GM23338 (cell line): ENCODE measurements at places on chromosomes 12 and 14.

DNA sequence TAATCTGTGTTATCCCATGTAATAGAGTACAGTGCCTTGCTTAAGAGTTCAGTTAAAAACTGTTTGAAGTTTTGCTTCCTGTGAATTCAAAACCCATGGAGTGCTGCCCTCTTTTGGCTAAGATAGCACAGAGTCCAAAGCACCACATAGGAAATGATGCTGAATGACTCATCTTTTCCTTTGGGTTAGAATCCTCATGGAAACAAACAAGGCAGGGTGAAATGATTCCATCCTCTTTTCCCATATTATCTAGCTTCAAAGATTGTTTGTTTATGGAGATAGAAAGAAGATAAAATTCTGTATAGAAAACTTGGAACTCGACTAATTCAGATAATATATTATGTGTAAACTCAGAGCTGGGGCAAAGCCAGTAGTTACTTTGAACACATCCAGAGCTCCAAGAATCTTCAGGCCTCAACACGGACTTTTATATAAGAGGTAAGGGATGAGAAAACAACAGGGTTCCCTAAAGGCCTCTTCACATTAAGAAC is 87.4 kb downstream of the OTOGL start:
- H3K4me3 ChIP-seq, result no peak overlapping the region
- peak; percentile 92 for DNase-seq
- peak overlapping the region; percentile 45; the same call in 1 of the 2 replicates for H3K27ac ChIP-seq
- no peaks in the 10 kb centered on the region for H3K36me3 ChIP-seq
- no peaks in the 10 kb centered on the region for H3K27me3 ChIP-seq

DNA sequence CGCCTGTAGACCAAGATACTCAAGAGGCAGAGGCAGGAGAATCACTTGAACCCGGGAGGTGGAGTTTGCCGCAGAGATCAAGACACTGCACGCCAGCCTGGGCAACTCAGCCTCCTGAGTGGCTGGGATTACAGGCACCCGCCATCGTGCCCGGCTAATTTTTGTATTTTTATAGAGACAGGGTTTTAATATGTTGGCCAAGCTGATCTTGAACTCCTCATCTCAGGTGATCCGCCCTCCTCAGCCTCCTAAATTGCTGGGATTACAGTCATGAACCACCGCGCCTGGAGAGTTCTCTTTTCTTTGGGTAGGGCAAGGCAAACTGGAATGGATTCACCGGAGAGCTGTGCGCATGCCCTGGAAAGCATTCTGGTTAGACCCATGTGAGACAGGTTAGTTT is 179.3 kb upstream of the ALG10B start:
- DNase-seq, result no peak
- H3K4me1 ChIP-seq, result no peaks in the 10 kb centered on the region
- no peaks in the 10 kb centered on the region for H3K36me3 ChIP-seq
- no peak overlapping the region for H3K27ac ChIP-seq
- no peaks in the 10 kb centered on the region for H3K27me3 ChIP-seq
- H3K4me3 ChIP-seq, result no peak overlapping the region

DNA sequence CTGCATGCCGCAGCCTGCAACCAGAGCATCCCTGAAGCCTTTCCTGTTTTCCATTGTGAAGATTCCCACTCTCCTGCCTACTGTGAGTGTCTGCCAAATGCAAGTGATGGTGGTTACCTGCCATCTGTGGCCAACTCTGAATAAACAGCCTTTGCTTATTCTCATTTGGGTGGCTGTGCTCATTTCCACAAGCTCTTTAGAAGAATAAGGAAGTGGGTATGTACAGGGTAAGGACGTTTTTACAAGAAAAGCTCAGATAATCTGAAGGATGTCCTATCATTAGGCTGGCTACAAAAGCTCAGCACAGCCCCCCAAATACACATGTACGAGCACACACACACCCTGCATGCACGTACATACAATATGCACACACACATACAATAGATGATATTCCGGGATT is 7.3 kb upstream of the RNASE1 start:
- H3K4me1 ChIP-seq, result peaks cover 11% of the 10 kb centered on the region
- H3K27me3 ChIP-seq, result no peaks in the 10 kb centered on the region
- DNase-seq, result no peak

GRCh38 chr12:106867651-106868050 is 88.1 kb upstream of the TMEM263 start:
- no peaks in the 10 kb centered on the region for H3K27me3 ChIP-seq
- H3K4me3 ChIP-seq, result no peak overlapping the region
- H3K4me1 ChIP-seq, result peaks cover 15% of the 10 kb centered on the region
- DNase-seq, result no peak
- H3K36me3 ChIP-seq, result no peaks in the 10 kb centered on the region

- no peaks in the 10 kb centered on the region for H3K4me1 ChIP-seq
- no peaks in the 10 kb centered on the region for H3K27me3 ChIP-seq
- no peak overlapping the region for H3K27ac ChIP-seq
- H3K4me3 ChIP-seq, result no peak overlapping the region
- DNase-seq, result no peak
Observed at GRCh38 chr12:1348606-1349005, 245.8 kb downstream of the FBXL14 start.

GRCh38 chr12:91964501-91964900 is 181.1 kb downstream of the BTG1 start:
- no peak for DNase-seq
- H3K27me3 ChIP-seq, result no peaks in the 10 kb centered on the region
- H3K4me1 ChIP-seq, result no peaks in the 10 kb centered on the region

- no peaks in the 10 kb centered on the region for H3K27me3 ChIP-seq
- no peak for DNase-seq
- H3K27ac ChIP-seq, result no peak overlapping the region
- H3K4me1 ChIP-seq, result no peaks in the 10 kb centered on the region
- H3K4me3 ChIP-seq, result no peak overlapping the region
- H3K36me3 ChIP-seq, result no peaks in the 10 kb centered on the region
Observed at GRCh38 chr14:25953532-25954139, 644.2 kb downstream of the NOVA1 start.

GRCh38 chr14:39722547-39723273 is 290.5 kb upstream of the FBXO33 start:
- no peaks in the 10 kb centered on the region for H3K27me3 ChIP-seq
- no peak overlapping the region for H3K27ac ChIP-seq
- no peak for DNase-seq
- no peaks in the 10 kb centered on the region for H3K4me1 ChIP-seq
- H3K36me3 ChIP-seq, result no peaks in the 10 kb centered on the region

DNA sequence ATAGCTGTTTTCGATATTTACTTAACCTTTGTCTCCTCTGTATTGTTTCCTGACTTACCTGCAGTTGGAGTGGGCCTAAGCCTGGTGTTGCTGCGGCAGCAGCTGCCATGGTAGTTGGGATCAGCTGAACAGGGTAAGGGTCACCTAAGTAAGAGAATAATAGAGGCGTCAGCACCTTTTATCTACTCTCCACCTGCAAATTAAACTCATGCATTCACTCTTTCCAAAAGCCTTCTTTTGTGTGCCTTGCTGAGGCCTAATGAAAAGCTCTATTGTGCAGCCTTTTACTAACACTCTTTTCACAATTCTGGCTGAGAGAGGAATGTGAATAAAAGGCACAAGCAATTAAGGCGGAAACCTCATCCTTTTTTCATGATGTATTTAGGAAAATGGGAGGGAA is 308.7 kb downstream of the SOX5 start:
- peak; percentile 76 for DNase-seq
- peak overlapping the region; percentile 88 for H3K27ac ChIP-seq
- H3K27me3 ChIP-seq, result no peaks in the 10 kb centered on the region
- peaks cover 38% of the 10 kb centered on the region for H3K4me1 ChIP-seq

DNA sequence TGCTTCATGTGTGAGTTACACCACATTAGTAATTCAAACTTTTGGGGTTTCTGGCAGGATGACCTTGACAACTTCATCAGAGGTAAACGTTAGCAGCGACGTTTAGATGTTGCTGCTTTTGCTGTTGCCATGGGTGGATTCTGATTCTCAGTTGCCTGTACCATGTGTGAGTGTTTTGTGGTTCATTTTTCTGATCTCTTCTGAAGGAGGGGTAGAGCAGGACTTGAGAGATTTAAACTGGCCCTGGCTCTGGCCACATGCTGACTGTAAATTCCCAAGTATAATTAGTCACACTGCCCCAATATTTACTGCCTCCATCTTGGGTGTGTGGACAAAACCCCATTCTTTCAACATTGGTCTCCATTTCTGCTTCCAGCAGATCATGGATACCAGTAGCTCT is 110.4 kb downstream of the ETV6 start:
- H3K27me3 ChIP-seq, result no peaks in the 10 kb centered on the region
- no peak overlapping the region for H3K4me3 ChIP-seq
- H3K4me1 ChIP-seq, result peaks cover 25% of the 10 kb centered on the region
- DNase-seq, result no peak
- H3K36me3 ChIP-seq, result no peaks in the 10 kb centered on the region

GRCh38 chr12:73220951-73221350 is 948.8 kb downstream of the TRHDE start:
- DNase-seq, result no peak
- peaks cover 11% of the 10 kb centered on the region for H3K4me1 ChIP-seq
- no peaks in the 10 kb centered on the region for H3K27me3 ChIP-seq
- no peak overlapping the region for H3K27ac ChIP-seq

DNA sequence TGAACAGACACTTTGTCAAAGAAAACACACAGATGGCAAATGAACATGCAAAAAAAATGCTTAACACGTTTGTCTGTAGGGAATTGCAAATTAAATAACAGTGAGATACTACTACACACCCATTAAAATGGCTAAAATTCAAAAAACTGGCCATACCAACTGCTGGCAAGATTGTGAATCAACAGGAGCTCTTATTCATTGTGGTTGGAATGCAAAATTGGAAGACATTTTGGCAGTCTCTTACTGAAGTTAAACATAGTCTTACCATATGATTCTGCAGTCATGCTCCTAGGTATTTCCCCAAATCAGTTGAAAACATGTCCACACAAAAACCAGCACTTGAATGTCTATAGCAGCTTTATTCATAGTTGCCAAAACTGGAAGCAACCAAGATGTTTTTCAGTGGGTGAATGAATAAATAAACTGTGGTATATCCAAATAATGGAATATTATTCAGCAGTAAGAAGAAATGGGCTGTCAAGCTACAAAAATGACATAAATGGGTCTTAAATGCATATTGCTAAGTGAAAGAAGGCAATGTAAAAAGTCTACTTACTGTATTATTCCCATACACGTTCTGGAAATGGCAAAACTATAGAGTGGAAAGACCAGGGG is 91.4 kb downstream of the PLEKHA5 start:
- H3K27me3 ChIP-seq, result no peaks in the 10 kb centered on the region
- peaks cover 17% of the 10 kb centered on the region for H3K4me1 ChIP-seq
- H3K36me3 ChIP-seq, result no peaks in the 10 kb centered on the region
- no peak overlapping the region for H3K4me3 ChIP-seq
- no peak for DNase-seq

GRCh38 chr12:71955970-71956369 is 17.3 kb downstream of the TPH2 start:
- H3K36me3 ChIP-seq, result no peaks in the 10 kb centered on the region
- no peak for DNase-seq
- H3K4me3 ChIP-seq, result no peak overlapping the region
- no peaks in the 10 kb centered on the region for H3K27me3 ChIP-seq
- peaks cover 46% of the 10 kb centered on the region for H3K4me1 ChIP-seq

DNA sequence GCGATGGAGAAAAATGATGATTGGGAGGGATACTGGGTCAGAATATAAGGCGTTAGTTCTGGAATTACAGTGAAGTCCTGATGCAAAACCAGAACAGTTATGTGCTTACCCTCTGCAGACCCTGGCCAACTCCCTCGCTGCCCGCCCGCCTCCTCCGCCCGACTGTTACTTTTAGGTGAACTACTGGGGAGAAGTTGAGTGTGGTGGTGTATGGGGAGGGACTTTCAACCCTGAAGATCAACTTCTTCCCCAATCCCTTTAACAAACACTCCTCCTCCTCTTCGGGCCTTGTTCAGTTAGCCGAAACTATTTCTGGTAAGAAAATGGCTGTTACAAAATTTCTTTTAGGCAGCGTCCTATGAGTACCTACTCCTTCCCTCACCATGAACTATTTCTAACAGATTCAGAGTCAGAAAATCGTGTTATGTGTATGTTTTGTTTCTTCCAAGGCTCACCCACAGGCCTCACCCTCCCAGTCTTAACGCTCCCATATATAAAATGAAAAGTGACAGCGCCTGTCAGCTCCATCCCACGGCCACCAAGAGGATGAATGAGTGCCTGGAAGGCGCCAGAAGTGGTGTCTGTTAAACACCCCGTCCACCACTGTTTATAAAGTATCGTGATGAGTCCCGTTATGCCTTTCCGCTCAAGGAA is 1.3 kb downstream of the FBXO33 start:
- H3K27me3 ChIP-seq, result no peaks in the 10 kb centered on the region
- DNase-seq, result no peak
- H3K4me1 ChIP-seq, result peaks cover 24% of the 10 kb centered on the region
- peak overlapping the region; percentile 75 for H3K4me3 ChIP-seq
- H3K36me3 ChIP-seq, result no peaks in the 10 kb centered on the region

- H3K4me1 ChIP-seq, result peaks cover 8% of the 10 kb centered on the region; the same call in 1 of the 2 replicates
- no peak for DNase-seq
- no peaks in the 10 kb centered on the region for H3K27me3 ChIP-seq
- H3K36me3 ChIP-seq, result no peaks in the 10 kb centered on the region
Observed at GRCh38 chr14:97262336-97262735, 465.2 kb downstream of the VRK1 start.

DNA sequence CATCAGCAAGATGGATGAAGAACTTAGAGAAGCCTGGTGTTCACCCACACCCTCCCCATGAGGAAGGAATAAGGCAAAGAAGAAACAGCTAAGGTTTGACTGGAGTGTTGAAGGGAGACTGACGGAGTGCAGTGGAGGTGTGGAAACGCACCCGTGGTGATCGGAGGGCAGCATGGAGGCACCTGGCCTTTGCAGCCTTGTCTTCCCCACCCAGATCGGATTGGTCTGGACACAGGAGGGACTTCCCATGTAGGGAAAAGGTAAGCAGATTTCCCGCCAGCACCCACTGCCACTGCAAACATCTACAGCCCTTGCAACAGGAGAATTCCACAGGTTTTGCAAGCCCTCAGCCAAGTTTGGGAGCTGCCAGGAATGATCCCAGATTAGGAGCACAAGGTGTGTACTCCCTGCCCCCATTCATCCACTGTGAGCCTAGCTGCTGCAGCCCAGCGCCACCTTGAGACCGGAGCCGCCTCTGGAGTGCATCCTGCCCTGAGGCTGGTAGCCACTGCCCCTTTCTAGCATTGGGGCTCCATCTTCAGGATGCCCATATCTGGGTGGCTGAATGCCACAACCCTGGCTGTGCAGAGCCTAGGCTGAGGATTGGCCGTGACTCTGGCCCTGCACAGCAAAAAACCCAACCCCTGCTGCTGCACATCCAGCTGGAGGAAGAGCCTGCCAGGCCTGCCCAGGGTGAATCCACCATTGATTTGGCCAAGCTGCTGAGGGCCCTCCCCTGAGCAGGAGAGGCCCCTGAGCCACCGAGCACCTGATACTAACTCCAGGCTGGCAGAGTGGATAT is 411.1 kb downstream of the TMEM121 start:
- DNase-seq, result no peak
- H3K36me3 ChIP-seq, result peaks cover 6% of the 10 kb centered on the region; the same call in 1 of the 2 replicates
- no peaks in the 10 kb centered on the region for H3K27me3 ChIP-seq
- H3K4me3 ChIP-seq, result no peak overlapping the region

DNA sequence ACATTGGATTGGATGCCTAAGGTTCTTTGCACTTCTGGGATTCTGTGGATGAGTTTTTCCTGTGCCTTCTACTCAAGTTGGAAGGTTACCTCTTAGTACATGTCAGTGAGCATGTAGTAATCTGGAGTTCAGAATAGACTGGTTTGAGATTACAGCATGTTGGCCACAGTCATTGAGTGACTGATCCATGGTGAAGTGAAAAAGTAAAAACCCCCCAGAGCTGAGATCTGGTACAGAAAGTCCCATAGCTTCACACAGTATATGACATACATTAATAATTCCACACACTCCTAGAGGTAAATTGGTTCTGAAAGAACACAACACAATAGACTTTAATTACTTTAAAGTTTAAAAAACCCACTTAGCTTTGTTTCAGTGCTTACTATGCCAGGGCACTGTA is 11.9 kb upstream of the CCND2 start:
- peaks cover under 1% of the 10 kb centered on the region; the same call in 1 of the 2 replicates for H3K27me3 ChIP-seq
- no peaks in the 10 kb centered on the region for H3K36me3 ChIP-seq
- DNase-seq, result no peak
- 0 out of 2 replicates have a peak, but pooled peaks cover 4% of the 10 kb centered on the region for H3K4me1 ChIP-seq
- H3K27ac ChIP-seq, result no peak overlapping the region
